ENCODE measurements at places on chromosomes 2 and 18.

GRCh38 chr18:10405816-10406663 is 48.4 kb upstream of the APCDD1 start:
- DNase-seq, result no peak

GRCh38 chr2:112630268-112630667 is 15.5 kb upstream of the SLC20A1 start:
- DNase-seq, result no peak

- peak; percentile 78 for DNase-seq
Observed at GRCh38 chr2:17643031-17643615, 102.6 kb downstream of the VSNL1 start.

GRCh38 chr2:25454824-25455611 is 113.3 kb upstream of the DNMT3A start:
- no peak for DNase-seq

GRCh38 chr2:25617948-25618646 is 55.3 kb downstream of the DTNB start:
- DNase-seq, result peak; percentile 37

GRCh38 chr2:216491793-216492596 is 6.6 kb upstream of the RPL37A start:
- no peak for DNase-seq

GRCh38 chr2:56316011-56316410 is 132.2 kb downstream of the CCDC85A start:
- no peak for DNase-seq

DNA sequence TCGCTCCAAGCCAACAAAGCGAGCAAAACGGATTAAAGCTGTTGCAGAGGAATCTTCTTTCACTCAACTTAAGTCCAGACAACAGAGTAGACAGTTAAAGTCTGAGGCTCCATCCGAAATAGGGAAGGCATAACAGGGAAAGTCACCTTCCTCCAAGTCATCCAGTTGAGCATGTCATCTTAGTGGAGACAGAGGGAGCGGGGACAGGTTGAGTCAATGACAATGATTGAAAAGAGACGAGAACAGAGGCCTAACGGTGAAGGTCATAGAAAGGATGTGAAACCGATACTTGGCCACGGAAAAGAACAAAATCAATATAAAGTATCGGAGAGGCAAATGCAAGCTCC is 455 bp downstream of the C18orf32 start:
- DNase-seq, result no peak

GRCh38 chr2:149612122-149612521 is 24.5 kb upstream of the MMADHC start:
- DNase-seq, result no peak

DNA sequence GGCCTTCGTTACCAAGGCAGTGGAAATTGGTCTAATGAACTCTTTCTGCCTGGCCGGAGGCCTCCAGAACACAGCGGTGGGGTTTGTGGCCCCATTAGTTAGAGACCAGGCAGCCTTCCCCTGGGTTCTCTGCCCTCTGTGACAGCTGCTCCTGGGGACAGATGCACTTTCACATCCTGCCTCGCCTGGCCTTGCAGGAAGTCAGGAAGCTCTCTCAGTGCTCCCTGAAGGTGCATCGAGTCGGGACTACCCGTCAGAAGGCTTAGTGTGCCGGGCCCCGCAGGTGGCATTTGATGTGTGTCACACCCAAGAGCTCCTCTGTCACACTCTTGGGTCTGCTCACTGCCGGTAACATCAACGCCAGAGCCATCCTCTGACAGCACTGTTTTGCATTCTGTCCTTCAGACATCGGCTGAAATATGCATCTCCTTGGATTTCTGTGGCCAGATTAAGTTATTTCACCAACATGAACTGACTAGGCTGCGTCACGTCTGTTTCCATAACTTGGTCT is 158.3 kb downstream of the LDLRAD4 start:
- DNase-seq, result no peak

GRCh38 chr2:30796699-30797098 is 10.5 kb downstream of the CAPN13 start:
- DNase-seq, result no peak

GRCh38 chr2:44494006-44494405 is 132.3 kb downstream of the CAMKMT start:
- no peak for DNase-seq

GRCh38 chr2:118994778-118995177 is 52.8 kb downstream of the MARCO start:
- no peak for DNase-seq

DNA sequence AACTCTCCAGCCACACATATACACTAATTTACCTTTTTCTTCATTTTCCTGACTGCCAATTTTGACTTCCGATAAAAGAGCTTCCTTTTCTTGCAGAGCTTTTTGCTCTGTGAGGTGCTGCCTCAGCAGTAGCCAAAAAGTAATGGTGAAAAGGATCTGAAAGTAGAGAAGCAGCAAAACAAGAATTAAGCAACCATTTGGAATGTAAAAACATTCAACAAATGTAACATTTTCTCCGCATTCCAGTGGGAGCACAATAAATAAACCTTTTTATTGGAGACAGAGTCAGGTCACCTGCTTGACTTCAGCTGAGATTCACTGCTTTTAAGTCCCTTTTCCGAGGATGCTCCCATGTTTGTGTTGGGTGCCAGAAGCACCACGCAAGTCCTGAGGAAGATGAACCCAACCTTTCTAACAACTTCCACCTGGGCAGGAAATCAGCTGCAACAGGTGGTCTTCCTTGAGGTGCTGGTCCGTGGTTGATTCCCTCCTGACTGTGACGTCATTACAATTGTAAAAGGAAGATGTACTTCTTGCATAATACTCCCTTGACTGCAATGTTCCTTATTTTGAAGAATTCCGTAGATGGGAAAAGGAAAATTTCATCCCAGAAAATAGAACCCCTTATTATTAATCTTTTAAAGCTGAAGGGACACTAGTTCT is 265.5 kb downstream of the NAPG start:
- DNase-seq, result no peak

DNA sequence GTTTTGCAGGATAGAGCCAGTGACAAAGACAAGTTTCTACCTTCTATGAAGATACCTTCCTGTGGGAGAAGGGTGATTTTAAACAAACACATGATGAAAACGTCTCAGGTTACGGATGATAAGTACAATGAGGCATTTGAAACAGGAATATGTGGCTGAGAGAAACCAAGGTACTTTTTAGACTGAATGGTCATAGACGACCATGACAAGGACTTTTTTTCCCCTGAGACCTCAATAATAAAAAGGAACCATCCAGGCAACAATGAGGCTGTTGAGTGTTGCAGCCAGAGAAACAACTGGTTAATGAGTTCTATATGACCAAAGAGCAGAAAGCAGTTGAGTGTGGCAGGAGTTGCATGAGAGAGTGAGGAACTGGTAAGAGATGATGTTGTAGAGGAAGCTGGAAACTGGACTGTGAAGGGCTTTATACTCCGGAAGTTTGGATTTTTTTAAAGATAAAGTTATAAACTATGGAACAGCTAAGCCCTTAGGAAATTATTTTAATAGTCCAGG is 306.1 kb upstream of the CYRIA start:
- no peak for DNase-seq

DNA sequence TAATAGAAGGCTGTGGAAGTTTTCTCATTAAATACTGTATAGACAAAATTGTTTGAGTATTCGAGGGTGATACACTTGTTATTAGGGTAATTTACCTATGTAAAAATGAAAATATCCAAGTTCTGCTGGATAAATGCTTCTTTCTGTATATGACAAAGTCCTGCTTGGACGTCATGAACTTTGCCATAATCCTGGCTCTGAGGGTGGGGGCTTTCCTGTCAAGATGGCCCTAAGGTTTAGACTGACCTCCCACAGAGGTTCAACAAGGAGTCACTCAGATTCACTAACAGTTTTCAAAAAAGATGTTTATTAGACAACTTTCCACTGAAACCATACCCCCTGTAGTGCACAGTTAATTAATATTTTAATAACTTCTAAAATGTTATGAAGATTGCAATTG is 52.5 kb upstream of the NABP1 start:
- DNase-seq, result no peak

DNA sequence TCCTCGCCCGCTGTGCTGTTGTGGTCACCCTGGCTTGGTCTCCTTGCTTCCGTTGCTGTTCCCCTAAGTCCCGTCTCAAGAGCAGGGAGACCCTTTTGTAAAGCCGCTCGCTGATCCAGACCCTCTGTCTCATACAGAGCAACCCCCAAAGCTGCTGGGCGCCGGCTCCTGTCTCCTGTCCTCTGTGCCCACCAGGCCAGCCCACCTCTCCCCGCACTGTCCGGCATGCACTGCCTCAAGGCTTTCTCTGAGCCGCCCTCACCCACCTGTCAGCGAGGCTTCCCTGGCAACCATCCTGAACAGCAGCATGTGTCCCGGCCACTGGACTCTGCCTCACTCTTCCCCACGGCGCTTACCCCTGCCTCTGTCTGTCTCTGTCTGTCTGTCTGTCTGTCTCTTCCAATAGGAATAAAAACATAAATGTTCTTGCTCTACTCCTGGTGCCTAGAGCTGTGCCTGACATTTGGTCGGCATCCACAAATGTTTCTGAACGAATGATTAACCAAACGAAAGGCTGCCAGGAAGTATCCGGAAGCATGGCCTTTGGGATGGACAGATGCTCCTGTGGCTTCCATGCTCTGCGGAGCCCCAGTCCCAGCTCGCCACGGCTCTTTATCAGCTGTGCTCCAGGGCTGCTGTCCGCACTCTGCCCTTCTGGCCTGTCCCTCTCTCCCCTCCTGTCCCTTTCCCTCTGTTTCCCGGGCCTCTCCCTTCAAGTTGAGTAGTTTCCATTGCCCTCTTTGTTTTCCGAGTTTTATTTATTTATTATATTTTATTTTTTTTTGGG is 7.8 kb downstream of the COLEC11 start:
- no peak for DNase-seq

GRCh38 chr2:104856086-104856972 is 2.4 kb downstream of the POU3F3 start:
- DNase-seq, result no peak

DNA sequence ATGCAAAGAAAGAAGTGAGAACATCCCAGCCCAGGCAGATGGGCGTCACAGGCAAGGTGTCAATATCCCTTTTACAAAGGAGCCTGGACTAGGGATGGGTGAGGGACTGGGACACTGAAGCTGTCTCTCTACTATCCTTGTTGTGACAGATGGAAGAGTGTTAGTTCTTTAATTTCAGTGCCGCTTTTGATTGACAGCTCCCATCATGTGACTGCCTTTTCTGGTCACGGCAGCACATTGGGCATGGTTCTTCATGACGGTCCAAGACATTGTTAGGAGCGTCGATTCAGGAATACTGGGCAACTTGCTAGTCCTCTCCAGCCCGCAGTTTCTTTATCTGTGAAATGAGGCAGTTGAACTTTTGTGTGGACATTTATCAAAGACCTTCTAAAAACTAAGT is 42.4 kb upstream of the KIF5C start:
- DNase-seq, result no peak

- DNase-seq, result no peak
Observed at GRCh38 chr2:42999856-43000241, 207.5 kb upstream of the HAAO start.

Data from fibroblast of skin of left biceps (primary cell).